Astrocyte (in vitro differentiated cells and primary cell): ENCODE measurements at places on chromosomes 12 and 14. TPM values are rescaled to one million over a fixed set of nuclear protein-coding genes. Genes with fewer than 3 reads are reported as not detected.

The DIO2 gene
- total RNA-seq: 2.1 and 4.7 TPM in 2 replicates

The NTS gene
- total RNA-seq: 1.2 and 1.5 TPM in 2 replicates

The RD3L gene
- not detected in 2 replicates for total RNA-seq

The ABCC9 gene
- 0.36 and 0.41 TPM in 2 replicates for total RNA-seq

The OTX2 gene
- 2.3 and 8.2 TPM in 2 replicates for total RNA-seq

The TIGAR gene
- 91.7 and 95.4 TPM in 2 replicates for total RNA-seq

The HIGD1C gene
- not detected in 2 replicates for total RNA-seq

The STXBP6 gene
- 27.1 and 27.5 TPM in 2 replicates for total RNA-seq

The KCNH3 gene
- total RNA-seq: 0.14 TPM in 1 of 2 replicates, not detected in the other

The LRFN5 gene
- 1.5 and 1.6 TPM in 2 replicates for total RNA-seq

The CCND2 gene
- 607 and 726 TPM in 2 replicates for total RNA-seq

The MORN3 gene
- 0.36 and 0.70 TPM in 2 replicates for total RNA-seq

The KLRD1 gene
- 0.45 and 0.91 TPM in 2 replicates for total RNA-seq

The PLEKHG7 gene
- total RNA-seq: 0.14 and 0.68 TPM in 2 replicates

The EPYC gene
- total RNA-seq: 0.26 and 0.39 TPM in 2 replicates

The RILPL1 gene
- total RNA-seq: 23.0 and 23.1 TPM in 2 replicates

The STAT2 gene
- 257 and 291 TPM in 2 replicates for total RNA-seq

The DDX47 gene
- total RNA-seq: 54.6 and 62.1 TPM in 2 replicates

The CCDC88C gene
- total RNA-seq: 8.9 and 12.4 TPM in 2 replicates

The LRRK2 gene
- total RNA-seq: 0.02 TPM in 1 of 2 replicates, not detected in the other

The RBP5 gene
- total RNA-seq: not detected in 2 replicates

The FRS2 gene
- 54.1 and 60.9 TPM in 2 replicates for total RNA-seq

The RTN1 gene
- total RNA-seq: 0.60 and 1.2 TPM in 2 replicates

The B4GALNT1 gene
- 2.5 and 2.6 TPM in 2 replicates for total RNA-seq

The KTN1 gene
- total RNA-seq: 181 and 193 TPM in 2 replicates

The TMX1 gene
- 56.2 and 59.1 TPM in 2 replicates for total RNA-seq

The ZDHHC22 gene
- 0.50 and 0.52 TPM in 2 replicates for total RNA-seq

The KRT80 gene
- total RNA-seq: 2.8 and 3.6 TPM in 2 replicates

The KRT6C gene
- total RNA-seq: not detected in 2 replicates

The RNF212B gene
- total RNA-seq: not detected in 2 replicates

The BCL2L2 gene
- total RNA-seq: 19.6 and 21.4 TPM in 2 replicates

The NXPH4 gene
- total RNA-seq: 14.5 and 22.3 TPM in 2 replicates

The CYP46A1 gene
- 0.41 and 0.52 TPM in 2 replicates for total RNA-seq
